Mesenchymal stem cell (in vitro differentiated cells and primary cell): ENCODE measurements at places on chromosomes 16 and 17.

GRCh38 chr16:87528690-87529579 is 36.1 kb upstream of the ZCCHC14 start:
- DNase-seq: no peak

GRCh38 chr16:49472598-49472997 is 99.0 kb downstream of the C16orf78 start:
- DNase-seq: no peak

- no peak for DNase-seq
Measured at GRCh38 chr17:82301916-82302567, 15.4 kb downstream of the CD7 start.

DNA sequence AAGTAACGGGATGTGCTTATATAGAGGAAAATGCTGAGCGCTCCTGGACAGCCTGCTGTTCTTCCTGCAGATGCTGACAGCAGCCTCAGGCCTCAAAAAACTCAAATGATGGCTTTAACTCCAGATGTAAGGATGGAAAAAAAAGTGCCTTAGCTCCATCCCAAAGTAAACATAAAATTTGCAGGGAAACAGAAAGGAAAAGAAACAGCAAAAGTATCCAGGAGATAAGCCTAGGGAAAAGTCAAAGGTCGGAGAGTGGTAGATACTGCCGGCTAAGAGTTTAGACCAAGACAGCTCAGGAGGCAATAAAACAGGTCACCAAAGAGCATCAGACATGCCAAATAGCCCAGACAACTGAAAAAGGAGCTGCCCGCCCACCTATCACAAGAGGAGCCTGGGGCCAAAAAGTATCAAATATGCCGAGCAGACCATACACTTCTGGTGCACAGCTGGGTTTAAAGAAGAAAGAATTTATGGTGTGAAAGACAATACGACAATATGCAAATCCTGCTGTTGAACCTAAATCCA is 6.9 kb downstream of the KRT31 start:
- DNase-seq: no peak

- DNase-seq: no peak
Measured at GRCh38 chr17:1082579-1082978, 85.7 kb downstream of the TIMM22 start.

- no peak for DNase-seq
Measured at GRCh38 chr16:60642956-60643355, 1393.3 kb downstream of the CDH8 start.

DNA sequence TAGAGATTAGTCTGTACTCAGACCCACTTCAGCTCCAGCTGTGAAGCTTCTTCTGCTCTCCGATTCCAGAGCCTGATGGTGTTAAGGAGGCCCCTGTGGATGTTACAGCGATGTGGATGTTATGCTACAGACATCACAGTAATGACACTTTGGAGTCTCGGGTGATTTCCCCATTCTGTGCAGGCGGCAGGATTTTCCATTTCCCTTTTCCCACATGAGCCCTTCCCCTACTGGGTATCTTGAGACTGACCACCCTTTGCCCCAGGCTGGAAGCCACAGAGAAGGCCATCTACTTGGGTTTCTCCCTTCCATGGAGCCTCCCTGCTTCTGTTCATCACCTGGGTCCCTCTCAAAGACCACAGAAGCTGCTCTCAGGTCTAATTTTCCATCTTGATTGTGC is 78.3 kb downstream of the KCNJ12 start:
- DNase-seq: no peak

DNA sequence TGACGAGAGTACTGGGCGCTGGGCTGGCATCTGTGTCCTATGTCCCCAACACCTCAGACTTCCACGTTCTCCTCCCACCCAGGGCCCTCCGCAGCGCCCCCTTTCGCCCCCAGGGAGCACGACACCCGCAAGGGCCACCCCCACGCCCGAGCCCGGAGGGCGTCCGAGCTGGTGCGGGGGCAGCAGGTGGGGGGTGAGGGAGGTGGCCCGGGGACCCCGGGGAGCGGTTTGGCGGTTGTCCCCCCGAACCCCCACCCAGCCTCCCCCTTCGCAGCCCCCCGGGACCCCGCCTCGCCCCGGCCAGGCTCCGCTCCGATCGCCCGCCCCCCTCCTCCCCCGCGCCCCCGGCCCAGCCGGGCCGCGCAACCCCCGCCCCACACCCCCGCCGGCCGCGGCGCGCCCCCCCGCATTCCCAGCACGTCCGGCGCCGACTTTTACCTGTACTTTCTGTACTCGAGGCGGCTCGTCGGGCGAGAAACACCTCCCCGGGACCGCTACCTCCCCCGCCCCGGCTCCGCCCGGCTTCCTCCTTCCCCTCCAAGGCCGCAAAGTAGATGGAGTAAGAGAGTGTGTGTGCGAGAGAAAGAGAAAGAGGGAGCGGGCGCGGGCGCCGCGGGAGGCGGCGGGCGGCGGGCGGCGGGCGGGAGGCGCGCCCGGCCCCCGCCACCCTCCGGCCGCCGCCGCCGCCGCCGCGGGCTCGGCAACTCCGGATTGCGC is 901 bp downstream of the CDYL2 start:
- peak; percentile 6 for DNase-seq

GRCh38 chr17:14779241-14779640 is 478.4 kb downstream of the HS3ST3B1 start:
- DNase-seq: no peak

GRCh38 chr16:27772093-27772825 is 222.3 kb downstream of the KATNIP start:
- DNase-seq: no peak

- DNase-seq: no peak
Measured at GRCh38 chr16:12272264-12272663, 295.7 kb downstream of the SNX29 start.

DNA sequence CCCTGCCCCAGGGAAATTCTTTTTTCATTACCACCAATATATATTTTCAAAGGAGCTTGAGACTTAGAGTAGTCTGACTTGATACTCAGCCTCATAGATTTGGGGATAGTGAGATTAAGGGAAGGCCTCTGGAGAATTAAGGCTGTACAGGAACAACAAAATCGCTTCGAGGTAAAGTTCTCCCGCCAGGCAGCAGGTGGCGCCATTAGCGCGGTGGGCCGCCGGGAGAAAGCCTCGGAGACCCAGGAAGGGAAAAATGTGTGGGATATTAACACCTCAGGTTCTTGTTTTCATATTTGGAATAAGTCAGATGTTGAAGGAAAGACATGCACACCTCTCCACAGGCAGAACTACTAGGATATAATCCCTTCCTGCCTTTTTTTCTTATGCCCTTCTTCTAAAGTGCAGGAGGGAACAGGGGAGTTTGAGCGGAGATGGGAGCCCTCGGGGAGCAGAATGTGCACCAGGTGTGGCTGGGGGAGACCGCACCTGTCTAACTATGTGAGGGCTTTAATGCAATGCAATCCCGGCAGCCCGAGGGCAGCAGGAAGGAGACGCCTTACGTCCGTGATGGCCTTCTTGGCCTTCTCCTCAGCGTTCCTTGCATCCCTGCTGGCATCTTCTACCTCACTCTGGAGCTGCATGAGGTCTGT is 25.9 kb downstream of the MYH3 start:
- peak; percentile 37 for DNase-seq

- no peak for DNase-seq
Measured at GRCh38 chr17:50192618-50193291, 8.7 kb downstream of the COL1A1 start.

DNA sequence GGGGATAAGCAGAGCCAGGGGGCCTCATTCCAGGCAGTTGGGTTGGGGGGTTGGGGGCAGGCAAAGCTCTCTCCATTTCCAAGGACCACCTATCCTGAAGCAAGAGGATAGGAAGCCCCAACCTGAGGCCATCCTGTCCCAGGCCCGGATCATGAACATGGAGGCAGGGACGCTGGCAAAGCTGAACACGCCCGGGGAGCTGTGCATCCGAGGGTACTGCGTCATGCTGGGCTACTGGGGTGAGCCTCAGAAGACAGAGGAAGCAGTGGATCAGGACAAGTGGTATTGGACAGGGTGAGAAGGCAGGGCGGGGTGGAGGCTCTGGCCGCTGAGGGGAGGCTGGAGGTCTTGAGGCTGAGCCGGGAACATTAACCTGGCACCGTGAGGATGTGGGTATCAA is 3.6 kb upstream of the CHAD start:
- DNase-seq: no peak

DNA sequence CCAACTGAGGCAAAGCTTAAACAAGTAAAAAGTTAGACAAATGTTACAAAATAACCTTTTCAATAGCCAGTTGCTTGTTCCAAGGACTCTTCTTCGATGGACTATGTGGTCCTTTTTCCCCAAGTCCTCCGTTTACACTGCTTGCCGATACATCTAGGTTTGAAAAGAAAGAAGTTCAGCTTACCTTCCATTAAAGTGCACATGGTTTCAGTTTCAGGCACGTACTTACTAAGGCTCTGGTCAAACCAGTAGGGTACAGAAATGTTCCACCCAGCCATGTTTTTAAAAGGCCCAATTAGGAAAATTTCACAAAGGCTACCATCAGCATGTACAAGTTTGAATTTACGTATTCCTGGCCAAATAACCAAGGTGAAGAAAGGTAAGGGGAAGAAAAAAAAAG is 2.1 kb downstream of the SRSF2 start:
- DNase-seq: peak; percentile 70

- no peak for DNase-seq
Measured at GRCh38 chr17:50527155-50527762, 5.3 kb upstream of the EPN3 start.

- DNase-seq: no peak
Measured at GRCh38 chr16:77223184-77223583, 24.0 kb downstream of the SYCE1L start.

DNA sequence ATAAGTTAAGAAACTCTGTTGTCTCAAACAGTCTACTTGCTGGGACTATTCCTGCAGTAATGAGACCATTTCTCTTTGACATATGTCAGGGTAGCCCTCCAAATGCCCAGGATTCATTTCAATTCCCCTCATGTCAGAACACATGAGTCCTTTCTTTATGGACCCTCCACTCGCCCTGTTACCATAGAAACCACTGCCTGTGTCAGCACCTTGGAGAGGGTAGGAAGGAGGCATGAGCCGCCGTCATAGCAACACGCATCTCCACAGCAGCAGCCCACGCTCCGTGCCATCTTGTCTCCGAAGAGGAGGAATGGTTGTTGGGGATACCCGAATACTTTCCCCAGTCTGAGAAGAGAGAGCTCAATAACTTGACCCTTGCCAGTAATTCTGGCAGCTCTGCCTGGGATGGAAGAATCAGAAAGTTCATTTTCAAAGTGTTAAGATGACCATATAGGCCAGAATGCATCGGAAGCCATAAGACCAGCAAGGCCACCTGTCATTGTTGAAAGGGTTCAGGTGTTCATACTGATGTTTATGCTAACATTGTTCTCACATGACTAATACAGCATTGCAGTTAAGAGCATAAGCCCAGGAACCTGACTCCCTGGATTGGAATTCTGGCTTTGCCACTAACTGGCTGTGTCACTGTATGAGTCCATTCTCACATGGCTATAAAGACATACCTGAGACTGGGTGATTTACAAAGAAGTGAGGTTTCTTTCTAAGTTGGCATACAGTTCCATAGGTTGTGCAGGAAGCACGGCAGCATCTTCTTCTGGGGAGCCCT is 141.3 kb downstream of the ABCC12 start:
- peak; percentile 36 for DNase-seq

DNA sequence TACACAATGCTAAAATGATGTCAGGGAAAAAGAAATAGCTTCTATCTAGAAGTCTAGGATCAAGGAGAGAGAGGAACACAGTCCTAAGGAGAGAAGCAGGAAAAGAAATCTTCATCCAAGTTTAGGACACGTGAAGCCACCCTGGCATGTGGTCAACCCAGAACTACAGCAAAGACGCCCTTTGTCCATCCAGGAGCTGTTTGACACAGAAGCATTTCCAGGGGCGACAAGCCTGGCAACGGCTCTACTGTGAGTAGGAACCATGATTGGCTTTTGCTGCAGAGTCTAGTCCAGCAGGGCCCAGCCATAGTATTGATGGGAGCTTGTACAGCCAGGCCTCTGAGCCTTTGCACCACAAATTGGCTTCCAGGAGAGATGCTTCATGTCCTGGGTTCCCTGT is 185.4 kb upstream of the RPL38 start:
- no peak for DNase-seq

GRCh38 chr17:49570540-49571242 is 5.0 kb upstream of the NXPH3 start:
- no peak for DNase-seq

DNA sequence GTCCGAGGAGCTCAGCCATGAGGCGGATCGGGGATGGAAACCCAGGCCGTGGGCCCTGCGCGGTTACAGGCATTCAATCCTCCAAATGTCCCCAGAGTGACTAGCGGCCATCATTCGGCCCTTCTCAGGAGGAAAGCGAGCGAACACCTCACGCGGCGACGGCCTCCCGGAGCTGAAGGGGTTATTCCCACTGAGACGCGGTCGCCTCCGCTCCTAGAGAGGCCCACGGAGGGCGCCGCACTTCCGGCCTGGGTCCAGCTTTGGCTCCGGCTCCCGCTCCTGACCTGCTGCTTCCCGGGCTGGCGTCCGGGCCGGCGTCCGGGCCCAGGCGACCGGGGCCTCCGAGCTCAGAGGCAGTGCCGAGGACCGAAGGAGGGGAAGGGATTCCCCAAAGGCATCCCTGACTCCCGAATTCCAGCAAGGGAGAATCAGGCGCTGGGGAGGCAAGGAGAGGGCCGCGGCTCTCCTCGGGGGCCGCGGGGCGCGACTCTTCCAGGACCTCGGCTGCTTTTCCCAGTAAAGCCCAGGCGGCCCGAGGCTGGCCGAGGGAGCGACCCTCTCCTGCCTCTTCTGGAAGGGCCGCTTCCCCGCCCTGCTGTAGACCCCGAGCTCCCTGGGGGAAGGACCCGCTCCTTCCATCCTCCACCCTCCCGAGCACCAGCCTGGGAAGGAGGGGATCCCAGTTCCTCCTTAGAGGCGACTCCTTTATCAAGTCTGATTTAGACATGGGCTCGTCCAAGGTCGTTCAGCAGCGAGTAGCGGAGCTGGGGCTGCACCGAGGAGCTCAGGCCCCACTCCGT is 18.6 kb upstream of the ZNF629 start:
- peak; percentile 84 for DNase-seq

GRCh38 chr17:83080858-83081683 is 1.7 kb downstream of the METRNL start:
- DNase-seq: peak; percentile 26
